ENCODE measurements at places on chromosomes 3 and 15.

DNA sequence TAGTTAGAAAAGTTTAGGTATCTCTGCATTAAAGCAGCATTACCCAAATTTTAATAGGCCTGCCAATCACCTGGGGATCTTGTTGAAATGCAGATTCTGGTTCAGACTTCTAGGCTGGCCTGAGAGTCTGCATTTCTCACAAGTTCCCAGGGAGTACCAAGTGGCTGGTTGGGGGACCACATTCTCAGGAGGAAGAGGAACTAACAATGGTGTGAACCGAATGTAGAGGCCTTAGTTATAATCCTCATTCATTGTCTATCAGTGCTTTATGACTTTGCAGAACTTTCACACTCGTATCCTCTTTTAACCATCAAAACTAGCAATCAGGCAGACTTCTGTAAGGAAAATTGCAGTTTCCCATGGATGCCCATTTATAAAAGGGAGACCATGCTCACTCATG lies 38.2 kb upstream of the UBE2E1 start:
- H3K36me3 ChIP-seq = no peaks in the 10 kb centered on the region
- no peak overlapping the region for H3K27ac ChIP-seq
- H3K4me3 ChIP-seq = no peak overlapping the region
- no peak for DNase-seq

- H3K4me3 ChIP-seq = peak overlapping the region; percentile 52
- H3K36me3 ChIP-seq = no peaks in the 10 kb centered on the region
- H3K27me3 ChIP-seq = peaks cover 31% of the 10 kb centered on the region
These were observed 793 bp downstream of the SLC30A4 start for GRCh38 chr15:45521596-45522327.

DNA sequence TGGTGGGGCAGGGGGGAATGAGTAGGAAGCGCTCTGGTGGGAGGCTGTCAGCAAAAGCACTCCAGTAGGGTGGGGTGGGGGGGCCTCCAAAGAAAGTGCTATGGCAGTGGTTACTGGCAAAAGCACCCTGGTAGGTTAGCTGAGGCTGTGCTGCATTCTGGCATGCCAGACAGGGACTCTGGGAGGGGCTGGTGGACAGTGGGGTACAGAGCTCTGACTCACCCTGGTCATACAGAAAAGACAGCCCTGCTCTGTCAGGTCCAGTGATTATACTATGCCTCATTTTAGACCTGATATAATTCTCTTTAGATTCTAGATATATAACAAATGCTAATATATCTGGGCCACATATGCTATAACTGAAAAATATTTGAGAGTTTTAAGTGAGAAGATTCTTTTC lies 82.8 kb upstream of the CPNE4 start:
- H3K27ac ChIP-seq = no peak overlapping the region
- DNase-seq = no peak
- H3K4me3 ChIP-seq = no peak overlapping the region
- no peaks in the 10 kb centered on the region for H3K4me1 ChIP-seq

- no peak for DNase-seq
- H3K4me1 ChIP-seq = no peaks in the 10 kb centered on the region
- no peak overlapping the region for H3K4me3 ChIP-seq
- H3K36me3 ChIP-seq = no peaks in the 10 kb centered on the region
- no peaks in the 10 kb centered on the region for H3K27me3 ChIP-seq
- H3K27ac ChIP-seq = no peak overlapping the region
These were observed 211.0 kb upstream of the LMCD1 start for GRCh38 chr3:8290611-8291010.

DNA sequence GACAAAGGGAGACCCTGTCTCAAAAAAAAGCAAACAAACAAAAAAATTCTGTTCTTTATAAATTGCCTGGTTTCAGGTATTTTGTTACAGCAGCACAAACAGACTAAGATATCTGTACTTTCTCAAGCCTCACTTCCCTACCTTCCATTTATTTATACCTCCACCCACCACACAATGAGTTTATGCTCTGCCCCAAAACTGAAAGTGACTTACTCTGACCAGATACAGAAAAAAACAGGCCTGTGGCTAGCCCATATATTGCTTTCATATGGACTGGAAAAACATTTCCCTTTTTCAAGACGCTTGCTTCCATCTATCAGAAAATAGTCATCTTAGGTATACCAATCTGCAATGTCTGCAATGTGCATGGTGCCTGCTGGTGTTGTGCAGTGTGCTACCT lies 8.7 kb upstream of the GPD1L start:
- H3K4me1 ChIP-seq = no peaks in the 10 kb centered on the region
- no peak overlapping the region for H3K27ac ChIP-seq
- no peaks in the 10 kb centered on the region for H3K27me3 ChIP-seq

- no peak for DNase-seq
- H3K36me3 ChIP-seq = no peaks in the 10 kb centered on the region
- peak overlapping the region; percentile 38 for H3K4me3 ChIP-seq
- H3K27me3 ChIP-seq = peaks cover 26% of the 10 kb centered on the region
- H3K4me1 ChIP-seq = no peaks in the 10 kb centered on the region
- peak overlapping the region; percentile 68 for H3K27ac ChIP-seq
These were observed 1.1 kb upstream of the PPARG start for GRCh38 chr3:12287727-12288181.

DNA sequence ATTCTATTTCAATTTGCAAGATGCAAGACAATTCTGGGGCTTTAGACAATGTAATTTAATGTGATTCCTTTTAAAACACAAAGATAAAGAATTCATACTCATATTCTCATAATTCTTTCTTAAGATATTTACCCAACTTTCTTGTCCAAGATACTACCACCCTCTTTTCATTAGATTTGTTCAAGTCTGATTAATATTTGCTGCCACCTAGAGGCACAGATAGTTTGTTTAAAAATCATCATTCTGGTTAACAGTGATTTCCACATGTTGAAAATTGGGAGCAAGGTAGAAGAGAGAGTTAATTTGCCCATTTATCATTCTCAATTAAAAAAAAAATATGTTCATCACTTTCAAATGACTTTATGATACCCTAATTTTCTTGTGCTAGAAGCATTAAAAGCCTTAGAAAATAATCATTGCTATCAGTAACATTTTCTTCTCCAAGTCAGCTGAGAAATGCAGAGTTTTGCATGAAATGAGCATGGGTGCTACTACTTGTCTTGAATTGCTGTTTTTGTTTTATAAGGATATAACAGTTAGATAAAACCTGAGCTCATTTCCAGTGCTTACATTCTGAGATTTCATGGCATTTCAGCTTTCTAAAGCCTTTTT lies 11.6 kb downstream of the TAMM41 start:
- no peak overlapping the region for H3K27ac ChIP-seq
- DNase-seq = no peak
- H3K36me3 ChIP-seq = peaks cover 65% of the 10 kb centered on the region
- H3K4me1 ChIP-seq = no peaks in the 10 kb centered on the region
- no peak overlapping the region for H3K4me3 ChIP-seq

- H3K27me3 ChIP-seq = no peaks in the 10 kb centered on the region
- H3K4me3 ChIP-seq = no peak overlapping the region
- H3K4me1 ChIP-seq = no peaks in the 10 kb centered on the region
These were observed 13.3 kb downstream of the TAFA4 start for GRCh38 chr3:68919000-68919399.

DNA sequence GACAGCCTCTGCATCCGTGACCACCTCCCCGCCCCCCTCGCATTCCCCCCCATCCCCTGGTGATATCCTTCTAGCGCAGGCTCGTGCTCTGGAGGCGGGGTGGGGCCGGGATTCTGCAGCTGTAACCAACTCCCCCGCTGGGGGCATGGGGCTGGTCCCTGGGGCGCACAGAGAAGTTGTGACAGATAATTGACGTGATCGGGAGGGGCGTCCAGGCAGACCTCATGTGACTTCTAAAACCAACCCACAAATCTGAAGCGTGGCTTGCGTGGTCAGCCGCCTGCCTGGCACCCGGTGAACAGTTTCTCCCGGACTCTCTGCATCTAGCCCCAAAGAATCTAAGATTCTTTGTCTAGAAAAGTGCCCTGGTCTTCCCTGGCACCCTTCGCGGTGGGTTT lies 100.6 kb upstream of the IGF1R start:
- peak overlapping the region; percentile 72 for H3K27ac ChIP-seq
- H3K27me3 ChIP-seq = peaks cover 40% of the 10 kb centered on the region
- peak overlapping the region; percentile 43 for H3K4me3 ChIP-seq

- DNase-seq = no peak
- H3K27me3 ChIP-seq = no peaks in the 10 kb centered on the region
- no peak overlapping the region for H3K27ac ChIP-seq
- H3K4me1 ChIP-seq = no peaks in the 10 kb centered on the region
- no peaks in the 10 kb centered on the region for H3K36me3 ChIP-seq
- H3K4me3 ChIP-seq = no peak overlapping the region
These were observed 101.2 kb downstream of the TPRA1 start for GRCh38 chr3:127489357-127489756.

DNA sequence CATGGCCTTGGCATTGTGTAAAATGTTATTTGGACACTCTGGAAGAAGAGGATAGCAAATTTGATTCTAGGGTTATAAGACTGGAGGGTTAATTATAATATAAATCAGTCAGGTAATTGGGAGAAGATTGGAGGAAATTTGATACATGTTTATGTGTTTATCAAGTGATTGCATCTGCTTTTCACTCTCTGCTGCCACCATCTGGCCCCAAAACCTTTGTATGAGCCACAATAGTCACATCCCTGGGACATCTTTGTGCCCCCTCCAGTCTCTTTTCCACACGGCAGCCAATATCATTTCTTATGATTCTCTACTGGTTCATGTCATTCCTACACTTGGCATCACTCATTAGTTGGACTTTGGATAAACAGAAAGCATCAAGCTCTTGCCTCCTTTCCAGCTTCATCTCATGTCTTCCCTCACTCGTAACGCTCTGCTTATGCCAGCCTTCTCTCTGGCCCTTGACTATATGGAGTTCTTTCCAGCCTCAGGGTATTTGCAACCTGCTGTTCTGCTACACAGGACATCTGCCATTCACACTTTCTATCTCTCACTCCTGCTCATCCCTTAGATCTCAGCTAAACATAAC lies 602.3 kb upstream of the SUCLG2 start:
- no peak for DNase-seq
- H3K4me3 ChIP-seq = no peak overlapping the region
- no peaks in the 10 kb centered on the region for H3K4me1 ChIP-seq
